ENCODE measurements at places on chromosomes 2 and 18. TPM values are rescaled to one million over a fixed set of nuclear protein-coding genes. Genes with fewer than 3 reads are reported as not detected.
A peak's percentile ranks its signal among the peaks of the same experiment; 100 is the strongest.

DNA sequence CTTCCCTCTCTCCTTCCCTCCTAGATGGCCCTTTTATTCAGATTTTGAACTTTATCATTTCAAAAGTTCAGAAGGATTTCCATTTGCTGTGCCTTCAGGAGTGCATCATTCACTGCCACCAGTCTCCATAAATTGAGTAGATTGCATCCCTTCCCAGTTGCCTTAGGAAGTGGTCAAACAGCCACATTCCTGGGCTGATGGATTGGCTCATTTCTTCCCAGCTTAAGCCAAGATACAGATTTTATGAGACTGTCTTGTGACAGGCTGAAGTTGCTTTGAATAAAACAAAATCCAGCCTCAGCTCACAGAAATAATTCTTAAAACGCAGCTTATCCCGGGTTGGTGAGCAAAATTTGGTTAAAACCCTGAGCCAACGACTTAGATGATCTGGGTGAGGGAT is 9.8 kb downstream of the NRP2 start:
- DNase-seq: no peak

- no peak for DNase-seq
Observed at GRCh38 chr2:124186801-124187200, 161.7 kb downstream of the CNTNAP5 start.

DNA sequence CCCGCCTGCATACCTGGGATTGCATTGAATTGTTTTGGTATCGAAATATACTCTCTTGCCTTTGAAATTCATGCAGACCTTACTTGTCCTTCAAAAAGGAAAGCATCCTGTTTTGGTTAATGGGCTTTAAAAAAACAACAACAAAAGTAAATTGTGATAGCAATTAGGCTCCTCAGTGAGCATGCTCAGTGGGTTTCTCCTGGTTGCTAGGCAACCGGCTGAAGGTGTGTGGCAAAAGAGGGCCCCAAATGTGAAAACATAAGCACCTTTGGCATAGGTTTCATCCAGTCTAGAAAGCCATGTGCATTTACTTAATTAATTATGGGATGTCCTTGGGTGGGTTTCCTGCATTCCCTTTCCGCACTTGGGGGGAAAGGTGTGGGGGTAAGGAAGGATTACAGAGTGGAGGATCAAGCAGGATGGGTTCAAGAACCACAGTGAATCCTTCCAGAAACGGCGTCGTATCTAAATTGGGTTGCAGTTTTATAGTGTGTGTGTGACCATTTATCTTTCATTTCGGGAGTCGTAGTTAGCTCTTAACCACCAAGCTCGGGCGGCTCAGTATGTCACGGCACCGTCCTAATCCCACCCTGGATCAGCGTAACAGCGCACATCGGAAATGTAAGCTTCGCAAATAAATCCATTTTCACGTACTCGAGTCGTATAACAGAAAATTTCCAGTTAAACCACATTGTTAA is 274.9 kb upstream of the TCF4 start:
- DNase-seq: no peak

DNA sequence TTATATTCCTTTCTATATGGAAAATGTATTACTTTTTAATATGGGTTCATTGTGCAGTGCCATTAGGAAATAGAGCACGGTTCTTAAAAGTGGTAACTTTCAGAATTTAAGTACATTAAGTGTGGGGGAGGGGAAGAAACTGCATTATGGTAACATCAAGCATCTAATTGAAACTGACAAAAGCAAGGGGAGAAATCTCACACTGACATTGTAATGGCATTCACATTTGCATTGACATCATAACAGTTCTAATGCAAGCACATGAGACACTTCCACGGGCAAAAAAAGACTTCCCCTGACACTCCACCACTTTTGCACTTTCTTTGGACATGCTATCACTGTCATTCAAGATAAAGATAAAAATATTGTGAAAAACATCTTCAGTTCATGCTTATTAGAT is 431.3 kb upstream of the SMIM21 start:
- no peak for DNase-seq

- DNase-seq: no peak
Observed at GRCh38 chr2:6164986-6165747, 473.0 kb downstream of the SOX11 start.

GRCh38 chr2:9215680-9216079 is 9.1 kb downstream of the ASAP2 start:
- no peak for DNase-seq

DNA sequence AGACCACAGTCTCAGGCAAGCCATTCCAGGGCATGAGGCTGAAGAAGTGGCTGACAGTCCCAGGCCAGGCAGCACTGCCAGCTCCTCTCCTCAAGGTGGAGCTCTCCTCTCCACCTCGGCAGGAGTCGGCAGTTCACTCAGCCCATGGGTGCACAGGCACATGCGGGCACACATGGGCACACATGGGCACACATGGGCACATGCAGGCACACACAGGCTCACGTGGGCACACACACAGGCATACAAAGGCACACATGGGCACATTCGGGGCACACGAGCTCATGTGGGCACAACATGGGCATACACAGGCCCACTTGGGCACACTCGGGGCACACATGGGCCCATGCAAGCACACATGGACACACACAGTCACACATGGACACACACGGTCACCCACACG is 65.3 kb upstream of the TAF1B start:
- DNase-seq: peak; percentile 37

GRCh38 chr2:62661263-62661635 is 44.3 kb upstream of the EHBP1 start:
- peak; percentile 13 for DNase-seq

- DNase-seq: peak; percentile 13
Observed at GRCh38 chr2:12555012-12555645, 161.6 kb upstream of the TRIB2 start.

GRCh38 chr2:49515996-49516782 is 361.9 kb upstream of the FSHR start:
- no peak for DNase-seq

- no peak for DNase-seq
Observed at GRCh38 chr2:128145651-128146050, 54.7 kb downstream of the UGGT1 start.

GRCh38 chr2:158953926-158954763 is 14.3 kb upstream of the TANC1 start:
- DNase-seq: peak; percentile 86

DNA sequence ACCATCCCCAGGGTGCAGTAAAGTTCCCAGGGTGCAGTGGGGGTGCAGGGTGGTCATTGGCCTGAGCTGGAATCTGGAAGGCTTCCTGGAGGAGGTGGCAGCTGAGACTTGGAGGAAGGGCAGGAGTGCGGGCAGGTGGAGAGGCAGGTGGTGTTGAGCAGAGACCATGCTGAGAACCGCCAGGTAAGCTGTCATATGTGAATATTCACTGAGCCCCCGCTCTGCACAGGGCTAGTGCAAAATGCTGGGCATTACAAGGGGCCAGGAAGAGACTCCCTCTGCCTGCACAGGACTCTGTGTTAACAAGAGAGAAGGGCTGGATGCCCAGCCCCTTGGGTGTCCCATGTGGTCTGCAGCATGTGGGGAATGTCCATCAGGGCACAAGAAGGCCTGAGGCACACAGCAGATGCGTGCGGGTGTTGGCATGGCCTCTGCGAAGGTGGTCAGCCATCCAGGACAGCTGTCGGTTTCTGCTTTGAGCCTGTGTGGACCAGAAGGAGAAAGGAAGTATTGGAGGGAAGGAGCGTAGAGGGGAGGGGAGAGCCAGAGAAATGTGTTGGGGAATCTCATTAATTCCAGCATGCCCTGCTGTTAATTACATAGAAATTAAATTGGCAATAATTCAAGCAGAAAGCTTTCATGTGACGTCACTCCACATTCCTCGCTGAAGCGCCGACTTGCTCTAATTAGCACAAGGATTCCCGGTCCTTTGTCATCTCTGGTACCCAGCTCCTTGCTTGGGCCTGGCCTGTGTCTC is 62.8 kb upstream of the OTOS start:
- peak; percentile 94 for DNase-seq

GRCh38 chr2:110863726-110864125 is 131.4 kb downstream of the ACOXL start:
- no peak for DNase-seq

DNA sequence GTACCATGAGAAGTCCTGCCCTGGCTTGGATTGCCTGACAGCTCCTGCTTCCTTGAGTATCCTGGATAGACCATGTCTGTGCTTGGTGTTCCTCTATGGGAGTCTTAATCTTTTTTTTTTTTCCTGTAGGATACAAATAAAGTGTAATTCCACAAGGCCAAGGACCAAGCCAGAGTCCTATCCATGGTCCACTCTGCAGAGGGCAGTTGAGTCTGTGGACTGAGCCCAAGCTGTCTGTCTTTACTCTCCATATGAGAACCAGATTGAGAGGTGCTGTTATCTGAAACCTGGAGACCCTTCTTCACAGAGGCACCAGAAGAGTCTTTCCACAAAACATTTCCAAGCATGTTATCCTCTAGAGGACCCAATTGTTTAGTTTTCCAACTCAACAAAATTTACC is 1.4 kb upstream of the KIF3C start:
- DNase-seq: no peak

GRCh38 chr18:68796936-68797690 is 767 bp upstream of the CCDC102B start:
- peak; percentile 84 for DNase-seq

Gene SLC9A4
- 0.42 TPM for total RNA-seq

Gene MOGAT1
- not detected for total RNA-seq

Gene SNX17
- 159 TPM for total RNA-seq

Gene SERPINB10
- total RNA-seq: not detected

Gene SPATA3
- total RNA-seq: not detected

Gene PID1
- 8.5 TPM for total RNA-seq

Gene GPR155
- 5.6 TPM for total RNA-seq

Gene C1QL2
- total RNA-seq: 0.27 TPM

Gene GULP1
- total RNA-seq: 54.1 TPM

Gene GPR35
- total RNA-seq: 1.7 TPM

Measured in myocyte (in vitro differentiated cells).